Activated CD4-positive, alpha-beta T cell treated with anti-CD3 and anti-CD28 coated beads, Interleukin-2, amount 50 U/mL, for 48 hours (primary cell): ENCODE measurements at places on chromosomes 16 and 17.

DNA sequence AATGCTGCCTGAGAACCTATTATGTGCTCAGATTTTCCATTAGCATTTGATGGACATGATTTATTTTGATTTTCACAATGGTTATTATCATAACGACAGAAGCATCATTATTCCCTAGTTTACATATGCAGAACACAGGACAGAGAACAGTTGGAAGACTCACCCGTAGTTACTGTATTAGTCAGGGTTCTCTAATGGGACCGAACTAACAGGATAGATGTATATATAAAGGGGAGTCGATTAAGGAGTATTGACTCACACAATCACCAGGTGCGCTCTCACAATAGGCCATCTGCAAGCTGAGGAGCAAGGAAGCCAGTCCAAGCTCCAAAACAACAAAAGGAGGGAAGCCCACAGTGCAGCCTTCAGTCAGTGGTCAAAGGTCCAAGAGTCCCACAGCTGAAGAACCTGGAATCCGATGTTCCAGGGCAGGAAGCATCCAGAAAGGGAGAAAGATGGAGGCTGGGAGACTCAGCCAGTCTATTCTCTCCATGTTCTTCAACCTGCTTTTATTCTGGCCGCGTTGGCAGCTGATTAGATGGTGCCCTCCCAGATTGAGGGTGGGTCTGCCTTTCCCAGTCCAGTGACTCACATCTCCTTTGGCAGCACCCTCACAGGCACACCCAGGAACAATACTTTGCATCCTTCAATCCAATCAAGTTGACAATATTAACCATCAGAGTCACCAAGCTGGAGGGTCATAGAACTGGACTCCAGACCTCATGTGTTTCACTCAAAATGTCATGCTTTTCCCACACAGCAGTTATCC is 92.7 kb upstream of the XYLT1 start:
- no peak for DNase-seq

DNA sequence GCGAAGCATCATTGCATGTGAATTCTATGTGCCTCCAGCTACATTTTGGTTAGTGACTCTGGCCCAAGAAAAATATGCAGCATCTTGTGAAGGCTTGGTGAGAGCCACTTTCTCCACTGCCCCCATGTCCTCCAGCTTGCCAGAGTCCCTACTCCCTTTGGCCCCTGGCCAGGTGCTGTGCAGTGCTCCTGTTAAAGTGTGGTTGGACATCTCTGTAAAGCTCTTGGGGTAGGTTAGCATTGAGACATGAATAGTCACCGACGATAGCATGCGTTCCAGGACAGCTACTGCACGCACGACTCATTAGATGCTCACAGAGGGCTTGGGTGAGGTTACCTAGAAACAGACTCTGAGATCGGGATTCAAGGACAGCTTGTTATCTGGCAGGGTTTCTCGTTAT is 48.6 kb downstream of the FOXL1 start:
- DNase-seq: no peak

- DNase-seq: no peak
Observed at GRCh38 chr17:19716108-19717030, at the start of gene SLC47A2. TSS of gene SLC47A2 (minus strand) at chr17:19716584. CDS start at chr17:19716555, 29 bp downstream.

DNA sequence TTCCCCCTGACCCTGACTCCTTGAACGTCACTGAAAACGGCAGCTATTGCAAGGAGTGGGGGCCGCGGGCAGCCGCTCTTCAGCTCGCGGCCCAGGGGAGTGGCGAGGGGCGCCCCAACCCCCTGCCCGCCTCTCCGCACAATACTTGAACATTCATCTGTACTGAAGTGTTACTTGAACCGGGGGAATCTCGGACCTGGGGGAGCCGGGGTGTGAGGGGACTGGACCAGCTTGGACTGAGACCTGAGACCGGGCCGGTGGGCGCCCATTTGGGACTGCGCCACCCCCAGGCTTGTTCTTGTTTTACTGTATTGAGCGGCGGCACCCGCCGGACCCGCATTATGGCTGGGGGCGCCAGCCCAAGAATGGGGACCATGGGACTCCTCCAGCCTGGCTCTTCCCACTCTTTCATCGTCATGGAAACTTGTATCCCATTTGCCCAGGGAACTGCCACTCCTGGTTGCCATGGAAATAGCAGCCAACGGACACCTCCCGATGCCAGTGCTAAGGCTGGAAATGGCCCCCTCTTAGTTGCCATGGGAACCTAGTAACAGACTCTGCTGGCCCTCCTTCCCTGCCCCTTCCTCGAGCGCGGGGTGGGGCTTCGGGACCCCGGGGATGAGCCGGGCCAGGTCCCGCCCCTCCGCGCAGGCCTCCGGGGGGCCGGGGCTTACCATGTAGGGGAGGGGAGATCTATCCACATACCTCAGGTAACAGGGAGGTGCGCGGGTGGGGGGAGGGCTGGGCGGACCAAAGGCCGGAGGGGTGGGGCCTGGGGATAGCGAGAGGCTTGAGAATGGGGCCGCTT is 805 bp upstream of the ORAI3 start:
- no peak for DNase-seq

- DNase-seq: peak; percentile 75
Observed at GRCh38 chr17:39209317-39210092, 9.4 kb downstream of the RPL19 start.
